ENCODE measurements at places on chromosomes 1 and 21. TPM values are rescaled to one million over a fixed set of nuclear protein-coding genes. Genes with fewer than 3 reads are reported as not detected.
A peak's percentile ranks its signal among the peaks of the same experiment; 100 is the strongest.

The NGF gene
- 0.97 TPM for total RNA-seq

The CNIH3 gene
- 2.1 TPM for total RNA-seq

The SPRR2E gene
- not detected for total RNA-seq

The OR2L2 gene
- not detected for total RNA-seq

The NTMT2 gene
- total RNA-seq: not detected

The SERTAD4 gene
- total RNA-seq: 4.3 TPM

GRCh38 chr1:248793592-248793991 is 32.1 kb downstream of the SH3BP5L start:
- H3K4me1 ChIP-seq: no peaks in the 10 kb centered on the region
- H3K36me3 ChIP-seq: no peaks in the 10 kb centered on the region
- H3K27me3 ChIP-seq: no peaks in the 10 kb centered on the region
- no peak overlapping the region for H3K4me3 ChIP-seq
- DNase-seq: no peak

- H3K36me3 ChIP-seq: no peaks in the 10 kb centered on the region
- H3K27me3 ChIP-seq: no peaks in the 10 kb centered on the region
- no peak overlapping the region for H3K27ac ChIP-seq
- DNase-seq: no peak
These were observed 82.0 kb upstream of the ROR1 start for GRCh38 chr1:63691701-63692425.

DNA sequence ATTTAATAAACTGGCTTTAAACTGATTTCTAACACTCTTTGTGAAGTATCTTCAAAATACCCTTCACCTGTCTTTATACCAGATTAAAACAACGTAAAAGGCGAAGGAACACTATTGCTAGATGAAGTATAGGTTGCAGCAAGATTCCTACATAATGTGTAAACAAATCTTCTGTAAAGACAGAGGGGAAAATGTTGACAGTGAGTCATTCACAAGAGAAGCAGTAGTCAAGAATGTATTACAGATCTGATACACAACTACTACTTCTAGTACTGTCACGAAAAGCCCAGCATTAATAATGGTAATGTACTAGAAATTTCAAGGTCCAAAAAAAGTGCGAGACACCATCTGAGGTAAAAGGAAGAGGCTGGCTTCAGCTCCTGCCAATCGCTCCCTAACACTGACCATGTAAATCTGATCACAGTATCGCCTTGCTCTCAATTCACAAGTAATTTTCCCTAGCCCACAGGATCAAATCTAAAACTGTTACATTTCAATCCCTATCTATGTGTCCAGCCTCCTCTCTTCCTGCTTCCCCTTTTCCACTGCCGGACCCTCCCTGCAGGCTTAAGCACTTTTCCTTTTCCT is 290.4 kb downstream of the AKT3 start:
- H3K4me1 ChIP-seq: no peaks in the 10 kb centered on the region
- DNase-seq: no peak
- H3K27ac ChIP-seq: no peak overlapping the region
- H3K4me3 ChIP-seq: no peak overlapping the region
- H3K36me3 ChIP-seq: peaks cover 21% of the 10 kb centered on the region
- H3K27me3 ChIP-seq: no peaks in the 10 kb centered on the region

DNA sequence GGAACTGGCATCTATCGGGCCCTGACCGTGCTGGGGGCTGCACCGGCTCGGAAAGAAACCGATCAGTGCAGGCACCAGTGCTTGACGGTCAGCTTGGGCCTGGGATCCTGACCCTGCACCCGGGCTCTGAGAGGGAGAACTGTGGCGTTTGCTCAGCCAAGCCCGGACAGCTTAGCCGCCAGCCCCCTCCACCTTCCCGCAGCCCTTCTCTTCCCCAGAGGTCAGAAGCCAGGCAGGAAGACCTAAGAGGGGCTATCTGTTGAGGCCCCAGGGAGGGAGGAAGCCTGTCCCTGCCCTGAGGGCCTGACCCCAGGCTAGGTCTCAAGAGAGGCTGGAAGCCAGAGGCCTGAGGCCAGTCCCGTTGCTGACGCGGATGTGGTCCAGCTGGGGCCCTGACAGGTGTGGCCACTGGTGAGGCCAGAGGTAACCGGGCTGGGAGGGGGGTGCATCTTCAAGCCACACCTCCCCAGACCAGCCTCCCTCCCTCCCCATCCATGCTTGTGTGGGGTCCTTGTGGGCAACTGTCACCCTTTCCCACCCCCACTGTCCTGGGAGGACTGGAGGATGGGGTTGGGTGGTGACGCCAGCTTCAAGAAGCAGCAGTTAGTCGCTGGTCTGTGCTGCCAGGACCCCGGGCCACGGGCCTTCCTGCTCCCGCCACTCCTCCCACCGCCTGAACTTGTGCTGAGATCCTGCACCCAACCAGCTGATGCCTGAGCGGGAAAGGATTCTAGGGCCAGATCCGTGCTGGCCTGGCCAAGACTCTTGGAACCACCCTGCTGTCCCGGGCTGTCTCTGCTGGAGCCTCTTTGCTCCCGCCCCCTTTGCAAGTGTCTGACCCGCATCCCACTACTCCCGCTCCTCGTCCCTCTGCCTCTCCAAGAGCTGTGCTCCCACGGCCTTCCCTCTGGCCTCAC is 2.6 kb upstream of the DVL1 start:
- H3K27me3 ChIP-seq: peaks cover 35% of the 10 kb centered on the region
- no peak for DNase-seq
- H3K36me3 ChIP-seq: peaks cover 8% of the 10 kb centered on the region
- H3K27ac ChIP-seq: peak overlapping the region; percentile 39

DNA sequence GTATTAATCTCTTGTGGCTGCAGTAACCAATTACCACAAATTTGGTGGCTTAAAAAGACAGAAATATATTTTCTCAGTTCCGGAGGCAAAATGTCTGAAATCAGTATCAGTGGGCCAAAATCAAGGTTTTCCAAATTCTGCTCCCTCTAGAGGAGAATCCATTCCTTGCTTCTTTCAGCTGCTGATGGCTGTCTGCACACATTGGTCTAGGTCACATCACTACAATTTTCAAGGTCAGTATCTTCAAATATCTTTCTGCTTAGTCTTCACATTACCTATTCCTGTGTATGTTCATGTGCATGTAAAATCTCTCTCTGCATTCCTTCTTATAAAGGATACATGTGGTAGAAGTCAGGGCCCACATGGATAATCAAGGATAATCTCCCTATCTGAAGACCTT is 999.4 kb downstream of the KCNT2 start:
- H3K4me1 ChIP-seq: no peaks in the 10 kb centered on the region
- DNase-seq: no peak
- H3K27ac ChIP-seq: no peak overlapping the region

DNA sequence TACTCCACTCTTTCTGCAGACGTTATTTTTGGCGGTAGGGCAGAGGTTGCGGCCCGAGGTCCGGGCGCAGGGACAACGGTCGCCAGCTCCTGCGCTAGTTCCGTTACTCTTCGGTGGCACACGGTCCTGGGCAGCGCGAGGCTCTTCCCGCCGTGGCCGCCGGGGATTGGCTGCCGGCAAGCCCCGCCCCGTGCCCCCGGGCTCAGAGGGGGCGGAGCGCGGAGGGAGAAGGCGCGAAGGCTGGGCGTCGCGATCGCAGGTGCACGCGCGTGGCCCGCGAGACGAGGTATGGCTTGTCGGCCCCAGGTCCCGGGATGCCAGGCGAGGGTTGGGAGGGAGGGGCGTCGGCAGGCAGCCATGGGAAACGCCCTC is 518 bp upstream of the SHE start:
- H3K27ac ChIP-seq: peak overlapping the region; percentile 87
- H3K4me3 ChIP-seq: peak overlapping the region; percentile 72
- DNase-seq: no peak
- peaks cover 25% of the 10 kb centered on the region for H3K27me3 ChIP-seq

DNA sequence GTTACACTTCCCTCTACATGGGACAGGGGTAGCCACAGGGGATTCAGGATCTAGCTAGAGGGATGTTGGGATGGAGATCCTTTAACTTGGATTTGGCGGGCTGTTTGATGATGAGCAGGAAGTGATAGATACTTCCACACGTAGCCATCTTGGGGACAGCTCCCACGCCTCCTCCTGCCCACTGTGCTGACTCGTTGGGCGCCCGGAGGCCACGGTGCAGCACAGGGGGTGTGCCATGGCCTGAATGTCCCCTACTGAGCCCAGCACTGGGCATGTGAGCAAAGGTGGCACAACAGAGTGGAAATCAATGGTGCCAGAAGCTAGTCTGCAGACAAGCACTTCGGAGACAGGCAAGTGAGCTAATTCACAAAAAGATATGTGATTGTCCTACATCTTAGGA is 31.6 kb upstream of the CCSAP start:
- H3K27me3 ChIP-seq: peaks cover 8% of the 10 kb centered on the region
- no peaks in the 10 kb centered on the region for H3K4me1 ChIP-seq

- H3K27me3 ChIP-seq: no peaks in the 10 kb centered on the region
- no peak for DNase-seq
- no peaks in the 10 kb centered on the region for H3K36me3 ChIP-seq
- peaks cover 65% of the 10 kb centered on the region for H3K4me1 ChIP-seq
These were observed 7.8 kb downstream of the RASAL2 start for GRCh38 chr1:178101654-178102053.

DNA sequence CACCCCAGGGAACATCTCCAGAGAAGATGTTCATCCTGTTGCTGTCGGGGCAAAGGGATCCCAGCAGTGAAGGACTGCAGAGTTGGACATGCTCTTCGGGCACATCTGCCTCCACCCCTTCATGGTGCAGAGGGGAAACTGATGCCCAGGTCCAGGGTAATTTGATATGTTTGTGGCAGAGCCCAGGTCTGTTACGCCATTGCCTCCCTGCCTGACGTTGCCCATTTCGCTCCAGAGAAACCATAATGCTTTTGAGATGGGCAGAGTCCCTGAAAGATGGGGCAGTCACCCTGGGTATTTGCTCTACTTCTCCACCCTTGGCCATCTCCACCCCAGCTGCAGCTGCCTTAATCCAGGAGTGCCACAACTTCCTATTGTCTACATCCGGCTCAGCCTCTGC is 290.4 kb upstream of the POU3F1 start:
- no peaks in the 10 kb centered on the region for H3K4me1 ChIP-seq
- H3K4me3 ChIP-seq: no peak overlapping the region
- no peaks in the 10 kb centered on the region for H3K36me3 ChIP-seq
- no peak overlapping the region for H3K27ac ChIP-seq
- no peak for DNase-seq
- no peaks in the 10 kb centered on the region for H3K27me3 ChIP-seq

GRCh38 chr1:53470155-53470554 is 11.0 kb downstream of the DMRTB1 start:
- no peak overlapping the region for H3K4me3 ChIP-seq
- no peaks in the 10 kb centered on the region for H3K4me1 ChIP-seq

GRCh38 chr1:112058815-112059450 is 69.5 kb upstream of the KCND3 start:
- H3K27ac ChIP-seq: no peak overlapping the region
- no peaks in the 10 kb centered on the region for H3K36me3 ChIP-seq
- H3K27me3 ChIP-seq: no peaks in the 10 kb centered on the region
- H3K4me1 ChIP-seq: no peaks in the 10 kb centered on the region
- no peak overlapping the region for H3K4me3 ChIP-seq
- DNase-seq: no peak

DNA sequence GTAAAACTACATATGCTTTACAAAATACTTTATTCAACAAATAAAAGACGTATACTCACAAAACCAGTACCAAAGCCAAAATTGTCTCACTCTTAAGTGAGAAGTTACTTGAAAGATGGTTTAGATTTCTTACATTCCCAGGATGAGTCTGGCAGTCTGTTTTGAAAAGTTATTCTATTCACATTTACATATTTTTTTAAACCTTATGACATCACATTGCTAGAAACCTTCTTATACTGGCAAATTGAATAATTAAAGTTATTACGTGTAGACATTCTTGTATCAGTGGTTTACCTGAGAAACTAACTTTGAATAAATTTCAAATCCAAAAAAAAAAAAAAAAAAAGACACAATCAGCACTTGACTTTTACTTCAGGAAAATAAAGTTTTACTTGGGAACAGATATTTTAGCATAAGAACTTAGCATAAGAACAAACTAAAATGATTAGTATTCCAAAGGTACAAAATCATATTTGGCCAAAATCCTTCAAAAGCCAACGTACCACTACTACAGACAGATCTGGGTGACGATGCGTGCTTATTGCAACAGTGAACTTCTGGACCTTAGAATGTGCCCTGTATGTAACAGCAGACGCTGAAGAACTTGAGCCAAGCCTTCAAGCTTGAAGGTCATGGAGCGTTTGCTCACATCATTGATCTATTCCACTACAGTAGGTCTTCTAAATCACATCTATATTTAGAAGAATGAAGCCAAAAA is 2.5 kb downstream of the CDC42BPA start:
- no peaks in the 10 kb centered on the region for H3K27me3 ChIP-seq
- H3K36me3 ChIP-seq: no peaks in the 10 kb centered on the region
- DNase-seq: no peak
- peak overlapping the region; percentile 87 for H3K4me3 ChIP-seq
- H3K4me1 ChIP-seq: peaks cover 42% of the 10 kb centered on the region

DNA sequence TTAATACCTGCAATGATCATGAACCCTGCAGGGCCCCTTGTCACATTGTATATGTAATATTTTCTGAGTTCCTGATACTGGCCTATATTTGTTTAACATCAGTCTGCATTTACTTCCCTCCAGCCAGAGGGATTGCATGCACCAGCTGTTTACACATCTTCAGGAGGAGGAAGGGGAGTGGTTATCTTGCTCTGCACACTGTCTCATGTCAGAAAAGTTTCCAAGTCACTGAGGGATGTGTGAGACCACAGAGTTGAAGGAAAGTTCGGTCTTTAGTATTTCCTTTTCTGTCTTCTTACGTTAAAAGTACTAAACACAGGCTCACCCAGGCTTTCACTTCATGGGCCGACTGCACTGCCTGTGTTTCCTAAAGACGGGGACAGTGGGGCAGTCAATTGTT is 574.1 kb downstream of the LMO4 start:
- H3K36me3 ChIP-seq: no peaks in the 10 kb centered on the region
- H3K4me1 ChIP-seq: no peaks in the 10 kb centered on the region
- no peak for DNase-seq
- H3K27ac ChIP-seq: no peak overlapping the region

- no peak overlapping the region for H3K4me3 ChIP-seq
- DNase-seq: no peak
- no peaks in the 10 kb centered on the region for H3K4me1 ChIP-seq
These were observed 102.4 kb downstream of the FMN2 start for GRCh38 chr1:240194120-240194519.

DNA sequence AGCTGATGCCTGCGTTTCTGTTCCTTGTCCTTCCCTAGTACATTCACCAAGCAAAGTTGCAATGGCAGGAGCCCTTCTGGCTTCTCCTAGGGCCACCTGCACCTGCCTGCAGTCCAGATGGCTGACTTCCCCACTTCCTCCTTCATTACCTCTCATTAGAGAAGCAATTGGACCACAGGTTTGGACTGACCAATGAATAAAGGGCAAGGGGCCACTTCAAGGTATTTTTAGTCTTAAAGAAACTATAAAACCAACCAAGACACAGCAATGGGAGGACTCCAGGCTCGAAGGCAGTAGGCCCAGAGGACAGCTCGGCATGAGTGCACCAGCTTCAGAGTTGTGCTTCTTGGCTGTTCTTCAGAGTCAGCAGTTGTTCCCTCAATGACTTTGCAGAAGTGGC is 60.8 kb upstream of the ROR1 start:
- H3K36me3 ChIP-seq: no peaks in the 10 kb centered on the region
- no peaks in the 10 kb centered on the region for H3K27me3 ChIP-seq
- no peaks in the 10 kb centered on the region for H3K4me1 ChIP-seq
- no peak for DNase-seq
- no peak overlapping the region for H3K4me3 ChIP-seq
- no peak overlapping the region for H3K27ac ChIP-seq
